CD4-positive, alpha-beta T cell treated with Interleukin-4 for 4 hours (primary cell): ENCODE measurements at places on chromosomes 16 and 17.

- no peak for DNase-seq
These were observed 20.5 kb downstream of the TANC2 start for GRCh38 chr17:62986549-62986948.

DNA sequence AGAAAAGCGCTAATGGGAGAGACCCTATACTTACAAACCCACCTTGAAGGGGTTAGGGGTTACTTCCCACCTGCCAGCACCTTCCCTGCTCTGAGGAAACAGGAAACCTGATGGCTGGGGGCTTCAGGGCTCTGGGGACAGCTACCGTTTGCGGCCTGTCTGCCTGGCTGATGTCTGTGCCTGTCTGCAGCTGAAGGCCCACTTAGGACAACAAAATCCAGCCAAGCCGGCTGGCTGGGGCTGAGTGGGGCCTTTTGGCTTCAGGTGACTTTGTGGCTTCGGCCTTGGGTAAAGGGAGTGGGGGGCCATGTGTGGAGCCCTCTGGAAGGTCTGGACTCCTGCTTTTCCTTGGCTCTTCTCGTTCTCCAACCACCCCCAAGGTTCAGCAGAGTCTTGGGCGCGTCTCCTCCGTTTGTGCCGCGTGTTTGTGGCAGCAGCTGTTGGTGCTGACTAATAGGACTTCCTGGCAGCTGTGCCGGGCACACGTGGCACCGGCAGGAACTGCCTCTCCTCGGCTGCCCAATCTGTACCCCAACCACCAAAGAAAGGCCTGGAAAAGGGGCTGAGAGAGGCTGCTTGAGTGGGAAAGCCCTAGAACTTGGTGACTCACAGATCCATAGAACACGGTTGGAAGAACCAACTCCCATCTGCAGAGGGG lies 186.7 kb downstream of the MSI2 start:
- peak; percentile 56 for DNase-seq

GRCh38 chr16:84056933-84057332 lies 14.3 kb upstream of the SLC38A8 start:
- no peak for DNase-seq

DNA sequence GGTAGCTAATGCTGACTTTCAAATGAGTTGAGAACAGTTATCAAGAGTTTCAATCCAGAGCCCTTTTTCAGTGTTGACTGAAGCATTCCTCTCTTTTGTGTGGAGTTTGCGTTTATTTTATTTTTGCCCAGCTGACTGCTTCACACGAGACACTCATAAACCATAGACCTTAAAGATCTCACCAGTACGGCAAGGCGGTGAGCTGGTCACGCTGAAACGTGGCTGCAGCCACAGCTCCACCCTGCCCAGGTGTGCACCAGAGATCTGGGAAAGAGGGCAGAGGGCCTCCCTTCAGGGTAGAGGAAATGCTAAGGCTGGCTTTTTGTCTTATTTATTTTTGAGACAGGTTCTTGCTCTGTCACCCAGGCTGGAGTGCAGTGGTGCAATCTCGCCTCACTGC lies 112.2 kb downstream of the AATF start:
- no peak for DNase-seq

DNA sequence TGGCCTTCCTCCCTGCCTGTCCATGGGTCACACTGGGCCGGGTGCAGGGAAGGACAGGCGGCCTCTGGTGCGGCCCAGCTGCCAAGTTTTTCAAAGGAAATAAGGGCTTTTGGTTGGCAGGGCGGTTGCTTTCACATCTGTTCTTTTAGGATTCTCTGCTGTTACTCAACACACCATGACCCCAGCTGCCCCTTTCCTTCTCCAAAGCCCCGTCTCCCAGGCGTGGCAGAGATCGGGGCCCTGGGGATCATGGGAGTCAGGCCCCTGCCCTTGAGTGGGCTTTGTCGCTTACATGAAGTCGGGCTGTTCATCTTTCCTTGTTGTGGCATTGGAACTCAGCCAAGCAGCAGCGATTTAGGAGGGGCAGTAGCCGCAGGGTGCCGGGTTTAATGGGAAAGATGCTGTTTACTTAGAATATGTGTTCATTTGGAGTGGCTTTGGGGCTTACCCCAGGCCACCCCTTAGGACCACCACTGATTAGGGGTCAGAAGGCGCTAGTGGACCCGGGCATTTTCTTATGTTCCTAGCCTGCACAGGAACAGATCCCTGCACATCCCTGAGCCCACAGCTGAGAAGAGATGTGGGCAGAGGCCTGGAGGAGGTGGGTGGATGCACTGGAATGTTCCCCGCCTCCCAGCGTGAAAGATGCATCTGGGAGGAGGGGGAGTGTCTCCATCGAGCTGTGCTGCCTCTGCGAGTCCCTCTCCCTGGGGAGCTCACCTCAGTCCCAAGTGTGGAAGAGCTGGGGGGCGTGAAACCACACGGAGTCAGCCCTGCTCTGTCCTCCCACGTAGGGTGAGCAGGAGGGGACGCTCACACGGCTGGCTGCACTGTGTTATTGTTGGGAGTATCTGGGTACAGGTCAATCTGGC lies 6.8 kb upstream of the ADCY7 start:
- DNase-seq: no peak

GRCh38 chr17:60528828-60529227 lies 2.8 kb upstream of the APPBP2 start:
- no peak for DNase-seq

- no peak for DNase-seq
These were observed 26.4 kb downstream of the TMEM235 start for GRCh38 chr17:78257810-78258322.

DNA sequence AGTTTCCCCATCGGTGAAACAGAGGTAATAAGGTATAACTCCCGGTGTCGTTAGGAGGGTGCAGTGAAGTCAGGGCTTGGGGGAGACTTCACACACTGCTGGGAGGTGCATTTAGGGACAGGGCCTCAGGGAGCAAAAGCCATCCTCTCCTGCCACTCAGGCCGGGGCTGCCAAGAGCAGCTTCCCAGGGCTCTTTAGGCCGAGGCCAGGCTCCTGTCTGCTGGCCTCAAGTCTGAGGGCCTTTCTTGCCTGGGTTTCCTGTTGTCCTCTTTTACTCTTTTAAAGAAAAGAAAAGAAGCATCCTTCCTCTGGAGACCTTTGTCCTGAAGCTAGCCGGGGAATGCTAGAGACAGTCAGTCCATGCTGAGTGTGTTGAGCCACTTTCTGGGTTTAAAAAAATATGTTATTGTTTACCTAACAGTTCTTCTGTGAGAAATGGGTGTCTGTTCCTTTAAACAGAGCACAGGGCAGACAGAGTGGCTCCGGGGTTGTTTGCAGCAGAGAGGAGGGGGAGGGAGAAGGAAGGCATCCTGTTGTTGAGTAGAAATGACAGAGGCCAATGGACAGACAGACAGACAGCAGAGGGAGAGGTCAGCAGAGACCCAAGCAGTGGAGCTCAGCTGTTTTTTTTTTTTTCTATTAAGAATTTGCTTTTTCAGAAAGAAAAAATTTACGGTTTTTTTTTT lies 79.1 kb downstream of the C17orf67 start:
- no peak for DNase-seq

DNA sequence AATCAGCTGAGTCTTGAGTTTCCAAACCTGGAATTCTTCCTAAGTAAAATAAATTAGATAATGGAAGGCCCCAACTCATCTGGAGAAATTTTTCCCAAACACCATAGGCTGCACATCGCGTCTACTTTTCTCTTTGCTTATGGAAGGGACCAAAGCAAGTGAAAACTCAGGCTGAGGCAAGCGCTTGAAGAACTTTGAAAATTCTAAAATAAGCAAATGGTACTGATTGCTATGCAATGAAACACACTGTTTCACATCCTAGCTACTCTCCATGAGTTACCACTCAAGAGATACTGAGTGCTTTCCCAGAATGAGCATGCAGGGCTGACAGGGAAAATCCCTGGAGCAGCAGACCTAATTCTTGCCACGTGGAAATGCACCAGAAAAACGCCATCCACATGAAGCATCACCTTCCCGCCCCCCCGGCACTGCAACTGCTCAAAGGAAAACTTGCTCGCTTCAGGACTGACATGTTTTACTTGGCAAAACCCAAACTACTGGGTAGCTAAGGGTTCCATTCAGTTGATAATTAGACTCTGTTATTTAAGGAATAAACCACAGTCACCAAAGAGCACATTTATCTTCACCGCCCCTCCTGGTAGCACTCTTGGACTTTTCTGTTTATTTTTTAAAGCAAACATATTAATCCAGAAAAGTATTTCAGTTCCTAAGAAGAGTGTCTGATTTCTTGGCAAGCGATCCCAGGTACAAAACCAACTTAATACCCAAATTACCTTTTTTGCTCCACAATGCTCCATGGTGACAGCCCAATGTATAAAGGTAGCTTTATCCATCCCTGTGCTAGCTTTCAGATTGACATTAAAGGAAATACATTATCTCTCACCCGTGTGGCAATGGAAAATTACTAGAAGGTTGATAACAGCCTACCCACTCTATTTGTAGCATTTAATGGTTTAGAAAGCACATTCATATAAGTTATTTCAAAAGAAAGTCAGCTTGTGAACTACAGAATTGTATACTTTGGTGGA lies 62.5 kb downstream of the WDR59 start:
- DNase-seq: no peak

- DNase-seq: no peak
These were observed 25.9 kb downstream of the SBK1 start for GRCh38 chr16:28318042-28318744.

GRCh38 chr17:16918443-16918842 lies 53.5 kb downstream of the TNFRSF13B start:
- DNase-seq: no peak

DNA sequence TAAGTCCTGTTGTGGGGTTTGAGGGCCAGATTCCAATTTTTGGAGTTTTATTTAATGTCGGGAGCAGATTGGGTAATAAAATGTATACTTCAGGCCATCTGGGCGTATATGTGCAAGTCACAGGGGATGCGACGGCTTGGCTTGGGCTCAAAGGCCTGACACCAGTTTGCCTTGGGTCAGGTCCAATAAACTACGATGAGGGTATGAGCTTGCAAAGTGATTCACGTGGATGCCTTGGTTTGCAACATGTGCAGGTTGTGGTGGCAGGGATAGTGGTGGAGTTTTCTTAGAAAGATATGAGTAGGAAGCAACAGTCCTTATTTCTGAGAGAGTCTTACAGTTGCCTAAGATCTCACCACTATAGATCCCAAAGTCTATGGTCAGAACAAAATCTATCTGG lies 157.0 kb upstream of the CDH11 start:
- no peak for DNase-seq

DNA sequence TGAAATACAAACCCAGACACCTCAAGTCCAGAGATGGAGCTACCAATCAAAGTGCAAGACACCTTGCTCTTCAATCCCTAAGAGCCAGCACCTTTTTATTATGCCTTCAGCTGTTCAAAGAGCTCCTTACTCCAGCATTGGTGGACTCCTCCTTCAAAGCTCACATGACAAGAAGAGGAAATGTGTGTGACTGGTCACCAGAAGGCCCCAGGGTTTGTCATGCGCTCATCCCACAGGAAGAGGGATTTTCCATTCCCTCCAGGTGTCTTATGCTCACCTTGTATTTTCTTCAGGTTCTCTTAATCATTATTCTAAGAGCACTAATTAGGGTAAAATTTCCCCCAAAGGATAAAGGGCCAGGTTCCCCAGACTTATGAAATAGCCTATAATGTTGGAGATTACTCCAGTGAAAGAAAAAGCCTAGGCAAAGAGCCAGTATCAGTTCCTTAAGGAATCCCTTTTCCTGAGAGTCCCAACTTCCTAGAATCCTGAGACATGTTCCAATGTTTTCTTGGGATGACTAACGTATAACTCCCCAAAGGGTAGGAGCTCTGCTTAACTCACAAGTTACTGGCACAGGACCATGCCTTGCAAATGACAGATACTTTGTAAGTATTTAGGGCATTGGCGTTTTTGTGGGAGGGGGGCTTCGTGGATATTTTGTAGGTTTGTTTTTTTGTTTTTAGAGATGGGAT lies 56.9 kb upstream of the SOX9 start:
- DNase-seq: no peak

GRCh38 chr17:39750131-39751015 lies 12.6 kb downstream of the GRB7 start:
- no peak for DNase-seq

GRCh38 chr17:63140255-63140654 lies 174.2 kb downstream of the TANC2 start:
- DNase-seq: peak; percentile 10

DNA sequence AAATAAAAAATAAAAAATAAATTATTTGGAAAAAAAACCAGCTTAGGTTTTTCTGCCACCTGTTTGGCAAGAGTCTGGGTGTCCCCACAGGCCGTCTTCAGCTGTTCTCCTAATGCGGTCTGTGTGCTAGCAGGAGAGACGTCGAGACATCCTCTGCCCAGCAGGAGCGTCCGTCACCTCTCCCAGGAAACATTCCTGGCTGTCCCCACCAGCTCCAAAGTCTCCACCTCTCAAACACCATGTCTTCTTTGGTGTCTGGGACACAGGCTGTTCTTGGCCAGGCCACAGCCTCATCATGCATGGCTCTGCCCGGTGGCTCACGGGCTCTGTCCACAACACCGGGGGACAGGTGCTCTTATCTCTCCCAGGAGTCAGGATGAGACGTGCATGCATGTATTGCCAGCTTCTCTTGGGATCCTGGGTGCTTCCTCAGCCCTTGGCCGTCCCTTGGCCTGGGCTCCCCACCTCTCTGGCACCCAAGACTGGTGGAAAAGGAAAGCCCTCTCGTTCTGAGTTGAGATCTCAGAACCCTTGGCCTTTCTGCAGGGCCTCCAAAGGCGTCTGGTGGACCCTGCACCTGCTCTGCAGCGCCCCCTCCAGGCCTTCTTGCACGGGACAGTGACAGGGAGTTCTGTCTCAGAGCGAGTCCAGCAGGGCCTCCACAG lies 84.9 kb upstream of the CBX4 start:
- DNase-seq: no peak

DNA sequence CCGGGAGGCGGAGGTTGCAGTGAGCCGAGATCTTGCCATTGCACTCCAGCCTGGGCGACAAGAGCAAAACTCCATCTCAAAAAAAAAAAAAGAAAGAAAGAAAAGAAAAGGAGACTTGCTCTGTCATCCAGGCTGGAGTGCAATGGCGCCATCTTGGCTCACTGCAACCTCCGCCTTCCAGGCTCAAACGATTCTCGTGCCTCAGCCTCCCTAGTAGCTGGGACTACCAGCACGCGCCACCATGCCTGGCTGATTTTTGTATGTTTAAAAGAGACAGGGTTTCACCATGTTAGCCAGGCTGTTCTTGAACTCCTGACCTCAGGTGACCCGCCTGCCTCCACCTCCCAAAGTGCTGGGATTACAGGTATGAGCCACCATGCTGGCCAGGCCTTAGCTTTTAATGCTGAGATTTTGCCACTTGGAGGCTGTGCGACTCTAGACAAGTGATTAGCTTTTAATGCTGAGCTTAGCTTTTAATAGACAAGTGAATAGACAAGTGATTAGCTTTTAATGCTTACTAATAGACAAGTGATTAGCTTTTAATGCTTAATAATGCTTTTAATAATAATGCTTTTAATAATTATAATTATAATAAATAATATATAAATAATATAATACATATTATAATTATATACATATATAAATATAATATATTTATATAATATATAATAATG lies 9.6 kb downstream of the LDAF1 start:
- DNase-seq: no peak
